ENCODE measurements at places on chromosomes 4 and X.

GRCh38 chrX:119025900-119026299, 46.9 kb upstream of the CT47C1 start:
- no peak for DNase-seq

- no peak for DNase-seq
Observed at GRCh38 chr4:57151481-57151880, 41.3 kb upstream of the IGFBP7 start.

GRCh38 chr4:133839326-133839725, 362.3 kb downstream of the PABPC4L start:
- no peak for DNase-seq

DNA sequence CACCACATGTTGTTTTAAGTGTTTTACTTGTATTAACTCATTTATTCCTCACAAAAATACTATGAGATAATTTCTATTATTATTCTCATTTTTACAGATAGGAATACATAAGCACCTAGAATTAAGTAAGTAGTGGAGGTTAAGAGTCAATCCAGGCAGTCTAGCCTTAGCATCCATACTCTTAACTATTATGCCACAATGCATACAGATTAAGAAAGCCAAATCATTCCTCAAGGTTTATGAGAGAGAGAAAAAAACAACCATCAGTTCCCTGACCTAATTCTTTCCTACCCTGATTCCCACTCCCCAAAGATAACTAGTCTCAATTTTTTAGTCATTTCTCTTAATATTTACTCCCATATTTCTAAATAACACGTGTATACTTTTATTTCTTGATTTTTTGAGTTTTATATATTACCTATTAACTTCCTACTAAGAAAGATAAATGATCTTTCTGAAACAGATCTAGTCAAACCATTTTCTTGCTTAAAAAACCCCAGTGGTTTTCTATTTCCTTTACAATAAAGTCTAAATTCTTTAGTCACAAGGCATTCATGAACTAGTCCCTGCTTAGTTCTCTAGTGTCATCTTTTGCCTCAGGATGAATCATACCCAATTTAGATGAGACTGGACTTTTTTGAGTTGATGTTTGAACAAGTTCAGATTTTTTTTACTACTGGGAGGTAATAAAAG, 16.0 kb downstream of the UBA6 start:
- DNase-seq, result no peak

DNA sequence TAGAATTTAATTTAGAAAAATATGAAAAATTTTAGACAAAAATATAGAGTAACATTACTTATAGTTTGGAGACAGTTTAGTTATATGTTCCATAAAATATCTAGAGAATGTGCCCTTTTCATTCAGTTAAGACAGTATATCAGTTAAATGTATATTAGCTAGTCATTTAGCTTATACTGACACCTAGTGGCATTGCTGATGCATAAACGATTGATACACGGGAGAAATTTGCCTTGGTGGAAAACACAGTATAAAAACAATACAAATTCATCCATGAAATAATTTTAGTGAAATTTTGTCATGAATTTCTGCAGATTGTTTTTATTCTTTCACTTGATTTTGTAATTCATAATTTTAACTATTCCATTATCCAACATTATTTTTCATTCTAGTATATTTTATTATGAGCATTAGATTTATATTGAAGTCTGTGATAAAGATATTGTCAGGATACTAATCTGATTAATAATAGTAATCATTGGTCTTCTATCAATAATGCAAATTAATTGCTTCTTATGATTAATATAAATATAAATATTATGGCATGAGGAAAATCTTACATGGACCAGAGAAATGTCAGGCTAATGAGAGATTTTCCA, 219.0 kb downstream of the TLL1 start:
- DNase-seq, result peak; percentile 10

DNA sequence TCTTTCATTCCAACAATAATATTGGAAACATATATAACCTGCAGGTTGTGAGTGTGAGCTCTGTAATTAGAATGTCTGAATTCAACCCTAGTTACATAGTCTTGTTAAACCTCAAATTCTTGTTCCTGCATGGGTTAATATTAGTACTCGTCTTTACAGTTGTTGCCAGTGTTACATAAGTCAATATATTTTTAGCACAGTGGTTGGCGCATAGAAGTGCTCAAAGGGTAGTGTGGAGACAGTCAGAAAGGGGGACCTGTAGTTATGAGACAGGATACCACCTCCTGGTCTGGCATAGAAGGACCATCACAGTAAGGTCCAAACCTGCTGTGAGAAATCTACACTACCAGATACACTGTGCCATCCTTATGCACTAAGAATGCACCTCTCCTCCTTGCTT, 1045.9 kb upstream of the SLIT2 start:
- DNase-seq, result no peak

DNA sequence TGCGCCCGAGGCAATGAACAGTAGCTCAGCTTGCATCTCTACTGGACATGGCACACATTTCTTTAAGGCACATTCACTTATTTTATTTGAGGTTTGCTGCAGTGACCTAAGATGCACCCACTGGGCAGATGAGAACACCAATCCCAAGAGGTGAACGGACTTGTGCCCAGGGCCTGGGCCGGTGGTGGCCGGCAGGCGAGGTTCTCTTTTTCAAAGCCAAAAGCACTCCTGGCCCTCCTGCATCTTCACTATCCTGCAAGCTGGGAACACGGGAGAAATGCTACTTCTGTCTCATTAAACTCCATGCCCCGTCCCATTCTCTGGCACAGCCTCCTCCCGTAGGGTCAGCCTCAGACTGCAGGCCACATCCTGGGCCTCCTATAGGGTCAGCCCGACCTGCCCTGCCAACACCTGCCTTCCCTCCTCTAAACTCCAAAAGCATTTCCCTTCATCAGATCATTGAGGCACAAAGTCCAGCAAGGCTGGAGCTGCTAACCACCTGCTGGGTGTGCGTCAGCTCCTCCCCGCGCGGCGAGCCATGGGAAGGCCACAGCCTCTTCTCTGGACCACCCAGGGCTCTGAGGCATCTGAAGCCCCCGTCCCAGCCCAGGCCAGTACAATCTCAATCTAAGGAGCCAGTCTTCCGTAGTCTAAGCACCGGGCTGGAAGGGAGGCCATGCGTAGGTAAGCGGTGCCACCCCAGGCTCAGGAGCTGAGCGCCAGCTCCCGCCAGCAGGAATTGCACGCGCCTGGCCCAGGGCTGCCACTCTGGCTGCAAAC, 166.1 kb downstream of the AFAP1 start:
- DNase-seq, result no peak

Measured in left renal cortex interstitium (tissue), 4 donors.